Fibroblast of skin of scalp (primary cell): ENCODE measurements at places on chromosomes 2 and 18.

GRCh38 chr2:145007093-145007959, 487.4 kb upstream of the ZEB2 start:
- peak; percentile 100 for DNase-seq

DNA sequence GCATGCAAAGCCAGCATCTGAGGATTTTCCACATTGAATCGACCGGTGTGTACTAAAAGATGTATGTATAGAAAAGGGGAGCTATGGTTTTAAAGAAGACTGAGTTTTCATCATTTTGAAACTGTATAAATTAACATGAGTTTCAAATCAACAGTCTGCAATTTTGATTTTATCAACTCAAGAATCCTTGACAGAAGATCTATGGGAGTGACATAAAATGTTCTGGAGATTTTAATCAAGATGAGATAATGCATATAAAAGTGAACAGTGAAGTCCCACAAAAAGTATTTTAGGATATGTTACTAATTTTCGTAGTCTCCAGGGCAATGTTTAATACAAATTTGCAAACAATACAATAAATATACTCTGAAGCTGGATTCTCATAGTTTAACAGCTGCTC, 24.0 kb upstream of the CERS6 start:
- no peak for DNase-seq

DNA sequence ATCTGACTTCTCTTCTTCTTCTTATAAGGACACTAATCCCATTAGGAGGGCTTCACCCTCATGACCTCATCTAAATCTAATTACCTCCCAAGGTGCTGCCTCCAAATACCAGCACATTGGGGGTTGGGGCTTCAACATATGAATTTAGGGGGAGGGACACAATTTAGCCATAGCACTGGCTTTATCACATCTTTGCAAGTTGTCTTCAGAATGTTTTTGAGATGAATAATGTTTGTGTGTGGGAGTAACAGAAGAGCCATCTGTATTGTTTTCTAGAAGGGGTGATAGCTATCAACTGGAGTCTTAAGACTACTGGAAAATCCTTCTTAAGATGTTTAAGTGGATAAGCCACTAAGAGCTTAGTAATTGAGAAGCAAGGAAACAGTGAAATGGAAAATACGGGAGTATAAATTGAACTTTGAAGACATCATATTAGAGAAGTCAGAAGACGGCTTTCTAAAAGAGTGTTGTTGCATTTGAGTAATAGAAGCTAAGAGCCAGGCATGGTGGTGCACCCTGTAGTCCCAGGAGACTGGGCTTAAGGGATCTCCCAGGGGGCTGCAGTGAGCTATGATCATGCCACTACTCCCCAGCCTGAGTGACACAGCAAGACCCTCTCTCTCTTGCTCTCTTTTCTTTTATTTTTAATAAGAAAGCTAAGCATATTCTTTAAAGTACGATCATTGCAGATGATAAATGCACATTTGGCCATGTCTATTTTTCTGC, 32.6 kb upstream of the B3GNT2 start:
- DNase-seq, result no peak

DNA sequence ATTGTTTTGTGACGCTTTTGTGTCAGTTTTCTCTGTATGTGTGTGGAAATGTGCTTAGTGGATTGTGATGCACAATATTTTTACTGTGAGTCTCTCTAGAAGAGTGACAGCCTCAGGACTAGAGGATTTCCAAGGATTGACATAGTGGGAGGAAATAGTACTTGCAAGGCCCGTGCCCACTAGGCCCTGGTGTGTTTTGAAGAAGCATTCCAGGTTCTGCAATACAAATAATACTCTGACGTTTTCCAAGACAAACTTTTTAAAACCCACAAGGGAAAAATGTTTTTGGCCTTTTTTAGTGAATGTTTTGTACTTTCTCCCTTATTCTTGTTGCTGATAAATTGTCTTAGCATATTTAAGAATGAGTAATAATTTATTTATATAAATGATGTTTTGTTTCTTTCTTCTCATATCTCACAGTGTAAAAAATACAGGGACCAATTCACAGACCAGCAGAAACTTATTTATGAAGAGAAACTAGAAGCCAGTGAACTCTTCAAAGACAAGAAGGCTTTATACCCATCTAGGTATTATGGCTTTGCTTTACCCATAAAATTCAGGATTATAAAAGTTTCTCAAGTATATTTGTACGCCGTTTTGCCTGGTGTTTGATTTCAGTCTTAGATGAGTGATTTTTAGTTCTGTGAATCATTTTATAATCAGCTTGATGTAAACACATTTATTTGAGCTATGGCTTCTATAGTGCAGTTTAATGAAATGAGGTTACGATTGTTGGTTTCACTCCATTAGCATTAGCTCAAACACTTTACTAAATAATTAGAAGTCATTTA, 165.6 kb downstream of the MYO1B start:
- peak; percentile 36 for DNase-seq

DNA sequence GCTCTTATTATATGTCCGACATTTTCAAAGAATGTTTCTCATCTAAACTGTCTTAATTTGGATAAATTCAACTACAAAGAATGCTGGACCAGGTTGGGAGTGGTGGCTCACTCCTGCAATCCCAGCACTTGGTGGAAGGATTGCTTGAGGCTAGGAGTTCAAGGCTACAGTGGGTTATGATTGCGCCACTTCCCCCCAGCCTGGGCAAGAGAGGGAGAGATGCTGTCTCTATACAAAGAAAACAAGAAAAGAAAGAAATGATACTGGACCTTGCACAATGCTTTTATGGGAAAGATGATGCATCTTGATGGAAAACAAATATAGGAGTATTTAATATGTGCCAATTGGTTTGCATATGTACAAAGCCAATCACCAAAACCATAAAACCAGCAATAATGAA, 296.7 kb downstream of the LPIN1 start:
- no peak for DNase-seq

DNA sequence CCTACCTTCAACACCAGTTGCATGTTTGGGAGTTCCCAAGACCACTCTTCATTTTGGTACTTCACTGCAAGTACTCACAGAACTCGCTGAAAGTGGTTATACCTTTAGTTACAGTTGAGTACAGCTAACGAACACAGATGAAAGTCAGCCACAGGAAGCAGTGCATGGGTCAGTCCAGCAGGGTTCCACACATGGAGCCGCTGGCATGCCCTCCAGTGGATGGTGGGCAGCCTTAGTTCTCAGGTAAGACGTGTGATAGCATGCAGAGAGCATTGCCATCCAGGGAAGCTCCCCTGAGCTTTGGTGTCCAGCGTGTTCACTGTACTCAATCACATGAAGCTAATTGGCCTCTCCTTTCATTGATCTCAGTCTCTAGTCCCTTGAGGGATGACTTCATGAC, 815.3 kb downstream of the RNF144A start:
- no peak for DNase-seq

GRCh38 chr2:190119257-190119656, 56.7 kb upstream of the MSTN start:
- no peak for DNase-seq

DNA sequence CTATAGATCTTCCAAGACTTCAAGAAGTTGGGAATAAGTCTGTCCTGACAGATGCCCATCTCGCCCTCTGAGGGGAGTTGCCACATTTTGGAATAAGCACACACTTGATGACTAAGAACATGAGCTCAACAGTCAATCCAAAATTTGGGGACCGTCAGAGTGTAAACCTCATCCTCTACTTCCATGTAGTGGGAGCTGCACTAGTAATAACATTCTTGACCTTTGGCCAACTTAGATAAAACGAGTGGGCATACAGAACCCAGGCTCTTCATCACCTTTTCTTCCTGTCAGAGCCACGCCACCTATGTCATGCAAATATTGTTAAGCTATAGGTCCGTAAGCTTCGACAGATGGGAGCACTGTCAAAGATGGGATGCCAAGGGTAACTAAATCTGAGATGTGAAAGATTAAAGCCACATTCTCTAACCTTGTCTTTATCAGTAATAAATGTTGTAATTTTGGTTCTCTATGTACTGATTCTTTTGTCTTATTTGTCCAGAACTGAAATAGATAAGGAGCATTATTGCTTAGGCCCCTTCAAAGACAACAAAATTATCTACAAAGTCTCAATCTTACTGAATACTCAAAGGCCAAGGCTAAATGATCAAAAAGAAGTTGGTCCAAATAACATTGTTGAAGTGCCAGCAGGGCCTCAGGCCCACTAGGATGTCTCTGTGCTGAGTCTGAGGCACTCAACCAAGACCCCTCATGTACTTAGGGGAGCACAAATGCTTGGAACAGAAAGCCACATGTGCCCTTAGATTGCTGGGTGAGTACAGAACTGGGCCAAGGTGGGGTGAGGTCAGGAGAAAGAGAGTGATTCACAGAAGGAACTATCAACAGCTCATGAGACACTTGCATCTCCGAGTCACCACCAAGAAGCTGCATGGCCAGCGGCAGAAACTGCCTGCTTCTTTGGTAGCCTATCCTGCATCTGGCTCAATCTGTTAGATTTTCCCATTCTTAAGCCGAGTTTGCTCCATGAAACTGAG, 15.0 kb downstream of the CDH2 start:
- peak; percentile 43 for DNase-seq

GRCh38 chr2:16209799-16210198, 269.4 kb downstream of the MYCN start:
- no peak for DNase-seq

- no peak for DNase-seq
These were observed 72.5 kb downstream of the MRPS9 start for GRCh38 chr2:105110295-105110829.

DNA sequence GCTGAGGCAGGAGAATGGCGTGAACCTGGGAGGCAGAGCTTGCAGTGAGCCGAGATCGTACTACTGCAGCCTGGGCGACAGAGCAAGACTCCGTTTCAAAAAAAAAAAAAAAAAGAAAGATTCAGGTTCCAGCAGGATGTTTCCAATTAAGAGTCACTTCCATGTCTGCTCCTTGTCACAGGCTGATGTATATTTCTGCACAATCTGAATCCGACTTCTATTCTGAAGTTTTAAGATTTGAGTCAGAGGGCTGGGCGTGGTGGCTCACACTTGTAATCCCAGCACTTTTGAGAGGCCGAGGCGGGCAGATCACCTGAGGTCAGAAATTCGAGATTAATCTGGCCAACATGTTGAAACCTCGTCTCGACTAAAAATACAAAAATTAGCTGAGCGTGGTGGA, 24.7 kb downstream of the SNRPD1 start:
- no peak for DNase-seq
